ENCODE measurements at places on chromosomes 2 and 18.

DNA sequence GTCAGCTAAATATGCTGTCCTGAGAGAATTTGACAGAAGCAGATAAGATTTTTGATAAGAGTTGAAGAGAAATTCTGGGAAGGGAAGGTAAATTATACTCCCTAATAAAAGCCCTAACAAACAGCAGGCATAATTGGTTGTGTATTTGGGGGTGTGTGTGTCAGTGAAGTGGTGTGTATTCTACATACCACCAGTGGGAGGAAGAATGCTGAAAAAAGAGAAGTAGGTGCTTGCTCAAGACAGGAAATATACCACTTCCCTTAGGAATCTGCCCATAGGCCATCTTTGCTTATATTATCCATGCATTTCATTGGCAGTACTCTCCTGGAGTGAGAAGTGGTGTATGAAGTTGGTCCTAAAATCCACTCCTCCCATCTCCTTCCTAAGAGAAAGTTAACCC, 76.2 kb downstream of the FMNL2 start:
- no peak for DNase-seq

- DNase-seq, result no peak
These were observed 1147.1 kb downstream of the CNTNAP5 start for GRCh38 chr2:125172181-125172580.

DNA sequence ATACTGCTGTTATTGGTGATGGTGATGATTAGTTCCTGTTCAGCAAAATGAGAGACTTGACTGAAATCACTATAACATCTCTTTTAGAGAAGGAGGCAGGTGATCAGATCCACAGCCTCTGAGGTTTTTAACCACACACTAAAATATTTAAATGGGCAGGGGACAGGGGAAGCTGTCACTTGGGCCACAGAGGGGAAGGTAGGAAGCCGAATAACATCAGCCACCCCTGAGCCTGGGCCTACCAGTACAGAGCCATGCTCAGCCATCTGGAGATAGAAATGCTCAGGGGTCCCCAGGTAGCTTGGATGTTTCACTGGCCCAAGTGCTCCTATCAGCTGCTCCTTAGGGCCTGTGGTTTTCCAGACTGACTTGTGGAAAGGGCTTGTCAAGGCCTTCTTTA, 122.3 kb downstream of the MRO start:
- no peak for DNase-seq

DNA sequence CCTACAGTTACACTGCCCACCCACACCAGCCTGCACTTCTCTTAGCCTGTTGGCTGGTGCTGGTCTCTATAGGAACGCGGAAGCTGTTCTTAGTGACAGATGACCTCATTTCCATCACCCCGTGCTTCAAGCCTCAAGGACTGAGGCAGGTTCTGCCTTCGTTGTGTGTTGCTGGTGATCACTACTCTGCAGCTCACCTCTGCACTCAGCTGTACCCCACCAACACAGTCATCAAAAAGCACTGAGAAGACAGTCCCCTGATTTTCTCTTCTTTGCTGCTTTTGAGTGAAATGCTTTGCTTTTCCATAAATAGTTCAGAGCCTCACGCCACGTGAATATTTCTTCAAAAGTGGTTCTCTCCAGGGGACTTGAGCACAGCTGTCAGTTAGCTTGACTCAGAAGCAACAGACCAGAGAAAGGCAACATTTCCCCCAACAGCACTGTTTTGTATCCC, 225.7 kb upstream of the CCDC150 start:
- DNase-seq, result no peak

GRCh38 chr2:115483666-115484065, 1041.2 kb downstream of the DPP10 start:
- DNase-seq, result no peak

GRCh38 chr2:144597894-144598593, 78.1 kb upstream of the ZEB2 start:
- no peak for DNase-seq

DNA sequence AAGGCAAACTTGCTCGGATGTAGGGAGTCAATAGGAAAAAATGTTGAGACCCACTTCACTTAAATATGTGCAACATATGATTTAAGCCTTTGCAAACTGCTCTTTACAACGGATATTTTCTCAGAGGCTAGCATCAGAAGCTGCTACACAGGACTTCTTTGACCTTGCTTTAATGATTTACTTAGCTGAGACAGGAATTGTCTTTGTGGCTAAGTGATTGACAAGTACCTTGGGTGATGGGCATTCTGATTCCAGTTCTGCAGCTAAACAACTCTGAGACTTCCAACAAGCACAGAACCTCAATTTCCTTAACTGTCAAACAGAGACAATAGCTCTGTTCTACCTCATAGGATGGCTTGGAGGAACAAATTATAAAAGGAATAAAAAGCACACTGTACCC, 150.2 kb downstream of the NCKAP5 start:
- no peak for DNase-seq

- DNase-seq, result no peak
These were observed 279.7 kb downstream of the MBD2 start for GRCh38 chr18:53944721-53945120.

All from fibroblast of skin of left biceps (primary cell).